ENCODE measurements at places on chromosomes 3 and 15.
A peak's percentile ranks its signal among the peaks of the same experiment; 100 is the strongest.

- DNase-seq, result no peak
These were observed 31.3 kb downstream of the GPR176 start for GRCh38 chr15:39888809-39889208.

GRCh38 chr3:41224120-41224806 is 25.0 kb downstream of the CTNNB1 start:
- DNase-seq, result no peak

DNA sequence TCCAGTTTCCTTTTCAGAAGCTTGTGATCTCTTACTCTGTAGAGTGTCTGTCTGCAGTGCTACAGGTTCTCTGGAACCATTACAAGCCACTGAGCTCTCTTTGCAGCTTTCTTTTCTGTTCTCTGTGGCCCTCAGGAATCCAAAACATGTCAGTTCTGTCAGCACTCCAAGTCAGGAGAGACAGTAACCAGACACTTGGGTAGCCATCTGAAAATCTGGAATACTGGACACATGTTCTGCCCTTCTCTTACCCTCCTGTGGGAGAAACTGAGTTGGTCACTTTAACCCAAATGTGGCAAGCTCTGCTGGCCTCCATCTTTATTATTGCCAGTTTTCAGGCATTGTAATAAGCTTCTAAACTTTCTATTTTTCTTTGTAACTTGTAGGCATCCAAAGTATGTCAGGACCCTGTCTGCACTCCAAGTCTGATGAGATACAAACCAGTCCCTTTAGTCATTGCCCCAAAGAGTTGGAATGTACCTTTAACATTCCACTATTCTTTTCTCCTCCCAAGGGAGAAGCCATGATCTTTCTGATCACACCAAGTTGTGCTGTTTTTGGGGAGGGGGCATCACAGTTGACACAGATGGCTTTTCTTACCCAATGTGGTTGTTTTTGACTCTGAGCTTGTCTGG is 183.7 kb downstream of the DPH6 start:
- DNase-seq, result no peak

GRCh38 chr3:32975891-32976595 is 24.6 kb downstream of the CCR4 start:
- DNase-seq, result no peak

- no peak for DNase-seq
These were observed 303.0 kb upstream of the TPRG1 start for GRCh38 chr3:188868803-188869202.

DNA sequence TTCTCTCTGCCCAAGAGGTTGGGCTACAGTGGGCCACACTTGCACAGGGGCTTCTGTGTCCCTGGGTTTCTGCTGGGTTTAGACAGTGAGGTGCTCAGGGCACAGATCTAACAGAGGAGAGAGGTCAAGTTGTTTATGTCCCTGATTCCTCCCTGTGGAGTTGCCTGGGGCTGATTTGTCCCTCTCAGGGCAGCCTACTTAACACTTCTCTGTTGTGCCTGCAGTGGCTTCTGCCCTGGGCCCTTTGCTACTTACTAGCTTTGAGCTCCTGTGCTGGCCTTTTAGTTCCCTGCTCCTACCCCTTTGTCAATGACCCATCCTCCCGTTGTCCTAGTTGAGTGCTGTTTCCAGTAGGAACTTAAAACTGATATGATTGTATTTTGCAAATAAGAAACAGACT is 114.0 kb upstream of the RGMA start:
- no peak for DNase-seq

- peak; percentile 7 for DNase-seq
These were observed 11.6 kb downstream of the GORASP1 start for GRCh38 chr3:39095778-39096177.

DNA sequence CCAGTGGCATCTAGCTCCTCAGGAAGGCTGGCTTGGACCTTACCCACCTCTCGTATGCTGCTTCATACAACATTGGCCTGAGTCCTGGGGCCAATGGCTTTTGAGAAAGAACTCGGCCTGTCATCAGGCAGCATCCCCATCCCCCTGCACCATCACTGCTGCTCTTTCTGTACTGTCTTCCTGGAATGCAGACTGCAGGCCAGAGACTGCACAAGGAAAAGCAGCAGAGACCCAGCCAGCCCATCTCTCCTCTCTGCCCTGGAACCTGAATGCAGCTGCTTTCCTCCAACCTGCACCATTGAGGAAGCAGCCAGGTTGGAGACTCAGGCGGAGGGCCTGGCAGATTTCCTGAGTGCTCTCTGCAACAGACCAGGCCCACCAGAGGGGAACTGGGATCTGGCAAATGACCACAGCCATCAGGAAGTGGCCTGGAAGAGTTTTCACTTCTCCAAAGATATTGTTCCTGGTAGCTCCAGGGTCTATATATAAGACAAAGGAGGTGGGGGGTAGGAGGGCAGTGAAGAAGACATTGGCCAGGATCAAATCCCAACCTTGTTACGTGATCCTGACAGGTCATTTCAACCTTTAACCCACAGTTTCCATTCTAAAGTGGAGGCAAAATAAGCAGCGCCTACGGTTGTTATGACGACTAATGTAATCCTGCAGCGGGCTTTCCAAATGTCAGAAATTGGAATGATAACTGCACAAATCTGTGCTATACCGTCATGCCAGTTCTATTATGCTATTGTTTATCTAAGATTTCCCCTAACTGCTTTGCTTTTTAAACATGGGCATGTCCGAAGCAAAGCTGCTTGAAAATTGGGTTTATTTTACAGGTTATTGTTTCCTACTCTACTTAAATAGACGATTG is 24.4 kb upstream of the RAB7A start:
- no peak for DNase-seq

DNA sequence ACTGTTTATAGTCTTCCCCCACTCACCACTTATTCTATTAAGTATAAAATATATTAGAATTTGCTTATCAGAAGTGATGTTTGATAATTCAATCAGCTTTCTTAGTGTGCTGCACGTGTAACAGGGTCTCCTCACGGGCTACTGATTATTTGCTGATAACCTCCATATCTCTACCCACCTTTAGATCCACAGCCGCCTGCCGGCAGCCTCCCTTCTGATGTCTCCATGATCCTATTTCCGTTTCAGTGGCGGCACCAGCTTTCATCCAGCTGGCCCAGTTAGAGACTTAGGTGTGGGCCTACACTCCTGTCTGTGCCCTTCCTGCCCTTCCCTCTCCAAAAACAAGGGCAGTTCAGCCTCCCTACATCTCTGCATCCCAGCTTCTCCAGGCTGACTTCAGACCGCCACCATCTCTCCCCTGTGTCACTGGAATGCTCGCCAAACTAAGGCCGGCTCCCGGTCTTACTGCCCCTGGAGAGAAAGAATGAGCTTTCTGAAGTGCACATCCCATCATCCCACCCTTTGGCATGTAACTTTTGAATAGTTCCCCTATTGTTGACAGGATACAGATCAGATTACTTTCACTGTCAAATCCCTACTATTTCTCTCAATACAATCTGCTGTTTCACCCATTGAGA is 76.6 kb upstream of the PRTG start:
- DNase-seq, result no peak

GRCh38 chr3:185866555-185866954 is 41.7 kb upstream of the IGF2BP2 start:
- DNase-seq, result no peak

GRCh38 chr3:8853081-8853480 is 83.7 kb upstream of the OXTR start:
- DNase-seq, result no peak

DNA sequence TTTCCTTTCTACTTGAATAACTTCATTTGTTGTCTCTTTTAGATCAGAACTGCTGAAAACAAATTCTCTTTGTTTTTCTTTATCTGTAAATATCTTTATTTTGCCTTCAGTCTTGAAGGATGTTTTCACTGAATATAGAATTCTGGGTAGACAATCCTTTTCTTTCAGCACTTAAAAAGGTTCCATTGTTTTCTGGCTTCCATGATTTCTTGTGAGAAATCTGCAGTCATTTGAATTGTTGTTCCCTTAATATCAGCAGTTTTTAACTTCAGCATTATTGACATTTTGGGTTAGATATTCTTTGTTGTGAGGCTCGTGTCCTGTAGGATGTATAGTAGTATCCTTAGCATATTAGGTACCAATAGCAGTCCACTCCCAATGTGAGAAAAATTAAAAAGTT is 65.8 kb downstream of the SV2B start:
- no peak for DNase-seq

DNA sequence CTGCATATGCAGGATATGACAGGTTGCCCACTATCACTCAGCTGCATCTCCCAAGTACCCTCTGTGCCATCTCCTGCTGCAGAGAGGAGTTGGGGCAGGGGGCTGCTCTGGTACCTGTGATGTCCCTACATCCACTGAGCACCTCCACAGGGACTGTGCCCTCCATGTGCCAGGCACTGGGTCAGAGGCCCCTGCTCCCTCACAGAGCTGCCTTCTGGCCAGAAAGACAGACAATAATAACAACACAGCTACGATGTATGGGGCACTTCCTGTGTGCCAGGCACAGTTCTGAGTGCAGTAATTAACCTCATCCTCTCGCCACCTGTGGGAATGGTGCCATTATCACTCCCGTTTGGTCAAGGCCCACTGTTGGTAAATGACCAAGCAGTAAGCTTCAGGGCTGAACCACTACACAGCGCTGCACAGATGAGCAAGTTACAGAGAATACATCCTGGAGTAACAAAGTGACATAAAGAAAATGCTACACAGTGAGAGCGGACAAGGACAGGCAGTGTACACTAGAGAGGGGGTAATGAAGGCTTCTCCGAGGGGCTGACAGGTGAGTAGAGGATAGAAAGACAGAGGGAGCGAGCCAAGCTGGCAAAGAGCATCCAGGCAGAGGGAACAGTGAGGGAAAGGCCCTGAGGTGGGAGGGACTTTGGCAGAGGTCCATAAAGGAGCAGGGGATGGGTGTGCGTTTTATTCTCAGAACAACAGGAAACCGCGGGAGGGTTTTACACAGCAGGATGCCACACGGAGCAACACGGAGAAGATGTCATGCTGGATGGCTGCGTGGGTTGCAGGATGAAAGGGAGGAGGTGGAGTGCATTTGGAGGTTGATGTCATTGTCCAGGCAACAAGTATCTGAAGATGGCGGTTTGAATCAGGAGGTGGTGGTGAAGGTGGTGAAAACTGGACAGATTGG is 13.6 kb downstream of the WNT7A start:
- no peak for DNase-seq

- peak; percentile 88 for DNase-seq
These were observed 683 bp upstream of the UNC45A start for GRCh38 chr15:90934256-90934948.

DNA sequence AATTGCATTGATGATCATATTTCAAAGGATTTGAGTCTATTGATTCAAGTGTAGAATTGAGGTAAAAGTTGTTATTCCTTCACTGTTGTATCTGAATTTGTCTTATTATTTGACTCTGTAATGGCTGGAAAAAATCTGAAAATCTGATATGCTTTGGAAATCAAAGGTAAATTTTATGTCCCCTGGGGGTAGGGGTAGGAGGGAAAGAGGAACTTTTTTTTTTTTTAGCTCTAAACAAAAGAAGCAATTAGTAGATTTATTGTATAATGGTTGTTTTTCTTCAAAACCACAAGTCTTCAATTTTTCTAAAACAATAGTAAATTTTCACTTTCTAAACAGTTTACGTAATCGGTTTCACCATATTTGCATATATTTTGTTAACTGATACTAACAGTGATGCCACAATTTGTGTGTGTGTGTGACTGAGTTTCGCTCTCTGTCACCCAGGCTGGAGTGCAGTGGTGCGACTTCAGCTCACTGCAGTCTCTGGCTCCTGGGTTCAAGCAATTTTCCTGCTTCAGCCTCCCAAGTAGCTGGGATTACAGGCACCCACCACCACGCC is 91.7 kb upstream of the GOLGA6L4 start:
- DNase-seq, result no peak

- DNase-seq, result no peak
These were observed 447.3 kb downstream of the TAFA4 start for GRCh38 chr3:68485051-68485450.

GRCh38 chr3:131047582-131047981 is 20.9 kb downstream of the NEK11 start:
- DNase-seq, result no peak
